T follicular helper cell (primary cell): ENCODE measurements at places on chromosomes 11 and 22.
A peak's percentile ranks its signal among the peaks of the same experiment; 100 is the strongest.

DNA sequence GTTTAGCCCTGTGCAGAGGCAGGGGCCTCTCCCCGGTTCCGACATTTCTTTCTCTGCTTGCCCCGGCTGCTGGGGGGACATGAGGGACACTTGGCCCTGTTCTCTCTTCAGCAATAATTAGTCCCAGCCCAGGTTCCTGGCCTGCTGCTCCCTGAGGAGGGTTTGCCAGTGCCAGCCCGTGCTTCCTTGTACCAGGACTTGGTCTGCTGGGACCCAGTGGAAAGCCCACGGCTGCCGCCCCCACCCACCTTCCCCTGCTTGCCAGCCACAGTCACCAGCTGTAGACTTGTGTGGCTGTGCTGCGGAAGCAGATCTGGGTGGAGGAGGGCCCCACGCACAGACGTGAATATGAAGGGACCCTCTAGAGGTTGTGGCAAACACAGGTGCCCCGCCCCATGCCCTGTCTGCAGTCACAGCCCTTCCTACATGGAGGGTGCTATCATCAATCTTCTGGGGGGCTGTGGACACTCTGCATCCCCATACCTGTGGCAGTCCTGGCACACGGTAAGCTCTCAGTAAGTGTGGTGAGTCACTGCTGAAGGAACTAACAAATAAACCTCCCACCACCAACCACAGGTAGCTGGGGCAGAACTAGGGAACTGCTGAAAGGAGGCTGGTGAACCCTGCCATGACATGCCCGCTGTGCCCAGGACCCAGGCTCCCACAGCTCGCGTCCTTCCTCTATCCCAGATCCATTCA lies 949 bp downstream of the TP53AIP1 start:
- DNase-seq = no peak

DNA sequence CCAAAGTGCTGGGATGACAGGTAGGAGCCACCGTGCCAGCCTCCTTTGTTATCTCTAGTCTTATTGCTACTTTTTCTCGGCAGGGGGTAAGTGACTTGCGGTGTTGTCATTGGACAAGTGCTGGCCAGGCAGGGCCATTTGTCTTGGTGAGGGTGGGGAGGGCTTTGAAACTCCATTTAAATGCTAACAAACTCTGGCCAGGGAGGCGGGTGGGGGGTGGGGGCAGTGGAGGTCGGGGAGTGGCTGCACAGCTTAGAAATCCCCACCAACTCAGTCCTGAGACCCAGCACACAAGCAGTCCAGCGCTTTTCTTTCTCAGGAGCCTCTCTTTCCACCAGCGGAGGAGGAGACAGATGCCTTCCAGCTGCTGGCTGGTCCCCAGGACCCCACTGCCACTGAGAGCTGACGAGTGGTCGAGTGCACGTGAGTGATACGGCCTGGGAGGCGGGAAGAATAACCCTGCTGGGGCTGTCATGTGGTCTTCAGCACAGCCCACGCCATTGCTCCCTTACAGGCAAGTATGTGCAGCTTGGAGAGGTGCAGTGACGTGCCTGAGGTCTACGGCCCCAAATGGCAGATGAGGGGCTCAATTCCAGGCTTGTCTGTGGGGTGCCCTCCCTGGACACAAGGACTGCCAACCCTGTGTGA lies 24.2 kb upstream of the OSBPL5 start:
- DNase-seq = no peak

- DNase-seq = no peak
Measured at GRCh38 chr11:117202386-117203068, 3.4 kb downstream of the TAGLN start.

DNA sequence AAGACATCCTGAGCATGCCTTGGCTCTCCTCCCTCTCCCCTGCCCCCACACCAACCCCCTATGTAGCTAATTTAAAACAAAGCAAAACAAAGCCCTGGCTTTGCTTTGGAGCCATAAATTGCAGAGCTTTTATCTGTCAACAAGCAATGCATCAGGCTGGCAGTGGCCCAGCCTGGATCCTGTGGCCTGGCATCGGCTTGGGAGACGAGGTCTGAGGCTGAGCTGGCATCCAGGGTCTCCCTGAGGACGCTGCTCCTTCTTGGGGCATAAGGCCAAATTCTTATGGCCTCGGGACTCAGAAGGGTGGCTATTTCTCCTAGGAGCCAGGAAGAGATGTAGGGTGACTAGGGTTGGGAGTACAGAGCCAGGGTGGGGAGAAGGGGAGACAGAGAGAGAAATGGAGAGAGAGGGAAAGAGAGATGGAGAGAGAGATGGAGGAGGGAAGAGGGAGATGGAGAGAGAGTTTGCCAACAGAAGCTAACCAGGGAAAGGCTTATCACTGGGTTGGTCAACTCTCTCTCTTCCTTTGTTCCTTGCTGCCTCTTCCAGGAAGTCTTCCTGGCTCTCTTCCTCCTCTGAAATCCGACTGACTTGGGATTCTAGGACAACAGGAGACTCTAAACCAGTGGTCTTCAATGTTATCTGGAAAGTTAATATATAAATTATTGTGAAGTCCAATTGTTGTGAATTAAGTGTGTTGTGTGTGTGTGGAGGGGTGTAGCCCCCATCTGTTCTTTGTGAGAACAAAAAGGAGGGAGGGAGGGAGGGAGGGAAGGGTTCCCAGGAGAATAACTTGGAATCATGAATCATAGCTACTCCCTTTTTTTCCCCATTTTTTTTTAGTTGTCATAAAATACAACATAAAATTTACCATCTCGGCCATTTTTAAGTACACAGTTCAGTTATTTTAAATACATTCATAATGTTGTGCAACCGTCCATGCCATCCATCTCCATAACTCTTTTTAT lies 29.1 kb downstream of the TSPAN18 start:
- DNase-seq = no peak

DNA sequence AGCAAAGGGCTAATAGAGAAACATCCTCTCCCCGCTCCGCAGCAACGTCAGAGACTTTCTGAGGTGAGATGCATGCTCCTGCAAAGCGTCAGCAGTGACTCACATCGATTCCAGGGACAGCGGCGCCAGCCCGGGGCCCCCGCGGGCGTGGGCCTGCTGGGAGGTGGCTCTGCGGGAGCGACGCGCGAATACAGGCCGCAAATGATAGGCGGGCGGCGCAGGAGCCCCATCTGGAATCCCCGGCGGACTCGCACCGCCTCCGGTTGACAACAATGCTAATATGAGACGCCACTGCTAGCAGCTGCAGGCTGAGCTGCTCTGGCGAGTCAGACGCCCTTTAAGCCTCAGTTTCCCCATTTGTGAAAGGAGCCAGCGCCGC lies 557 bp downstream of the RANGAP1 start:
- peak; percentile 86 for DNase-seq

GRCh38 chr11:71304491-71304890 lies 52.1 kb upstream of the SHANK2 start:
- no peak for DNase-seq

- DNase-seq = no peak
Measured at GRCh38 chr22:30332994-30333706, 6.4 kb upstream of the TBC1D10A start.

DNA sequence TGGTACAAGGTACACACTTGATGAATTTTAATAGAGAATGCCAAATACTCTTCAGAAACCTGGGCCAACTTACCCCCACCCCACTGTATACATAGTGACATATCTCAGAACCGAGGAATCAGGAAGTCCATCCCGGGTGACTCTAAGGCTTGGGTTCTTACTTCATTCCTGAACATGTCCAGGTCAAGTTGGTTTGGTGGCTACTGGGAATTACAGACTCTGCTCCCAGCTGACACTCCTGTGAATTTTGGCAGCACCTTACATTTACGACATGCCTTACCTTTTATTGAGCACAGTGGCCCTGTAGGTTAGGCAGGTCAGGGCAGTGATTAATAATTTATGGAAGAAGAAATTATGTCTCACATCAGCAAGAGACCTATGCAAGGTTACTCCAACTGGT lies 70.1 kb upstream of the LDLRAD3 start:
- no peak for DNase-seq

DNA sequence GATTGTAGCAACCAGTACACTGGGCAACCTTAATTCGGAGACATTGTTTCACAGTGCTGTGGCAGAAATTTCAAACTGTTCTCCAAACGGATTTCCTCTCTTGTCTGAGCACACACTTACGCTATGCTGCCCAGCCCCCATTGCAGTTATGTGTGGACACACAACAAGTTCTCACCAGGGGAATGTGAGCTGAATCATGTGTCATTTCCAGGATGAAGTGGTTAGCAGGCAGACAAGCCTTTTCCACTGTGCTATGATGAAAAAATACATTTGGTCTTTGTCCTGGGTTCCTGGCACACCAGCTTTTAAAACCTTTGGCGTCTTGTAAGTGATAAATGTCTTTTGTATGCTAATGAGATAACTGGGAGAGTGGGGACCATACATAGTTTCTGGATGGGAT lies 46.9 kb upstream of the SYT9 start:
- DNase-seq = no peak

GRCh38 chr11:15885854-15886253 lies 470.5 kb downstream of the SOX6 start:
- no peak for DNase-seq

DNA sequence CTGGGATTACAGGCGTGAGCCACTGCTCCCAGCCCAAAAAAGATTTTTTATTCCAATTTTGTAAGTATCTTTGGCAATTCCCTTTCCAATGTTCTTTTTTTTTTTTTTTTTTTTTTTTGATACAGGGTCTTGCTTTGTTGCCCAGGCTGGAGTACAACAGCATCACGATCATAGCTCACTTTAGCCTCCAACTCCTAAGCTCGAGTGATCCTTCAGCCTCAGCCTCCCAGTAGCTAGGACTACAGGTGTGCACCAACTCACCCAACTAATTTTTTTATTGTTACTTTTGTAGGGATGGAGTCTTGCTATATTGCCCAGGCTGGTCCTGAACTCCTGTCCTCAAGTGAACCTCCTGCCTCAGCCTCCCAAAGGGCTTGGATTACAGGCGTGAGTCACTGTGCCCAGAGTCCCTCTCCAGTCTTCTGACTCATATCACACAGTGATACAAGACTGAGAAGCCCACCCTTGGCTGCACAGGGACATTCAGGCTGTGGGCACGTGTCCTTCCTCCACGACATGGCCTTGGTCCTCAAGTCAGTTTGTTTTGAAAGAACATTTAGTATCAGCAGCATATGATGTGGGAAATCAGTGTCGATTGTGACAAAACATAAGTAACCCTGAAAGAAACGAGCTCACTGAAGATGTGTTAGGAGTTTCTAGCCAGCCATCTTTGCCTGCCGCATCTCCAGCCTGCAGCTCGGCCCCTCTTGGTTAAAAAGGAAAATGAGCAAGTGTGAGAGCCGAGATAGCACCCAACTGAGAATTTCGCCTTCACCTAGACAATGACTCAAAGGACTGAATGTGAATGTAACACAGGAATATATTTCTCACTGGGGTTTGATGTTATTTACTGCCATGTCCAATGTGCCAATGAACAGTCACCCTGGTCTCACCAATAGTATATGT lies 175.5 kb downstream of the MN1 start:
- DNase-seq = no peak

DNA sequence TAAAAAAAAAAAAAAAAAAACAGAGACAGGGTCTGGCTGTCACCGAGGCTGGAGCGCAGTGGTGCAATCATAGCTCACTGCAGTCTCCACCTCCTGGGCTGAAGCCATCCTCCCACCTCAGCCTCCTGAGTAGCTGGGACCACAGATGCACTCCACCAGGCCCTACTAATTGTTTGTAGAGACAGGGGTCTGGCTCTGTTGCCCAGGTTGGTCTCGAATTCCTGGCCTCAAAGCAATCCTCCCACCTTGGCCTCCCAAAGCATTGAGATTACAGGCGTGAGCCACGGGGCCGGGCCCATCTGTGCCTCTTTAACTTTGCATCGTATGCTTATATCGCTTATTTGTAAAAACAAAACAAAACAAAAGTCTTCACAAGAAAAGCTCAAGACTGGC lies 3.1 kb downstream of the CPT1A start:
- DNase-seq = no peak

DNA sequence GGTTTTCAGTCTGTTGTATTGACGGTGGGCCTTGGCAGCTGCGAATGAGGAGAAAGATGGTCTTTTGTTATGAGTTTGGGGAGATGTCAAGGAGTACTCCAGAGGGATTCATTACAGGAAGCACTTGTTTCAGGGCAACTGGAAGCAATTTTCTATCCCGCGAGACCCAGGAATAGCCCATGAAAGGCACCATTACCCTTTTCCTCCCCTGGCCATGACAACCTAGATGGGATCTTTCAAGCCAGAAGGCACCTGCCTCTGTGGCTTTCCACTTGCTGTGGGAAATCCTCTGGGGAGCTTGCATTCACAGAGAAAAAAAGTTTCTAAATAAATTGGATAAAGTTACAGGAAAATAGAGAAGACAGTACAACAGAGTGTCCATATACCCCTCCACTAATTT lies 2.7 kb downstream of the ZNF215 start:
- DNase-seq = no peak

DNA sequence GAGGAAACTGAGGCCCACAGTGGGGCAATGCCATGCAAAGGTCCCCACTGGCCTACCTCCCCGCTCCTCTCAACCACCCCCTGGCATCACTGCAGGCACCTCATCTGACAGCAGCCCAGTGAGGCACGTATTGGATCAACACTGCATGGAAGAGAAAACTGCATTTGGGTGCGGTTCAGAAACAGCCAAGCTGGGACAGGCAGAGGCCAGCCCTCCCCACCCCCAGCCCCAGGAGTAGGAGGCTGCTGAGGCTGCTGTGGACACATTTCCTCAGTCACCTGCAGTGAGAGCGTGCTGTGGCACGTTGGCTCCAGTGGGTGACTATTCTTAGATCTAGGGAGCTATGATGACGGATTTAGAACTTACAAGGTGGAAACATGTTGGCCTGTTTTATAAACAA lies 63.7 kb downstream of the KCNC1 start:
- no peak for DNase-seq

DNA sequence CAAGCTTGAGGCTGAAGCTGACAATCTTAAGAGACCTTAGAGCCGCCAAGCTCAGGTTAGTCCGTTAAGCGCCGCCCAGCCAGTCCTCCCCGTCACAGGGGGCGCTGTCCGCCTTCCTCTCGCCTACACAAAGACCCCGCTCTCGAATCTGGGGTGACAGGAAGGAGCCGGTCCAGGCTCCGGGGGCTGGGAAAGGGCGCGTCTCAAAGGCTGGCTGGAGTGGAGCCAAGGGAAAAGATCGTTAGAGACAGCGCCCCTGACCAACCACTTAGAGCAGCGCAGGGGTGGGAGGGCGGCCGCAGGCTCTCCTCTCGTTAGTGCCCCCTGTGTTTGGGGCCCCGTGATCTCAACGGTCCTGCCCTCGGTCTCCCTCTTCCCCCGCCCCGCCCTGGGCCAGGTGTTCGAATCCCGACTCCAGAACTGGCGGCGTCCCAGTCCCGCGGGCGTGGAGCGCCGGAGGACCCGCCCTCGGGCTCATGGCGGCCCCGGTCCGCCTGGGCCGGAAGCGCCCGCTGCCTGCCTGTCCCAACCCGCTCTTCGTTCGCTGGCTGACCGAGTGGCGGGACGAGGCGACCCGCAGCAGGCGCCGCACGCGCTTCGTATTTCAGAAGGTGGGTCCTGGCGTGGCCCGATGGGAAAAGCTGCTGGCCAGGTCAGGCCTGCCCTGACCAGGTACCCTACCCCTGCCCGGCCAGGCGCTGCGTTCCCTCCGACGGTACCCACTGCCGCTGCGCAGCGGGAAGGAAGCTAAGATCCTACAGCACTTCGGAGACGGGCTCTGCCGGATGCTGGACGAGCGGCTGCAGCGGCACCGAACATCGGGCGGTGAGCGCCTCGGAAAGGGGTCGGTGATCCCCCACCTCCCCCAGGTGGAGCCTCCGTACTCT lies at the start of gene MUS81:
Gene MUS81 (plus strand): TSS at position 156 of the 887 bp plus-strand sequence. CDS start 321 bp downstream, at position 477.
- peak; percentile 92 for DNase-seq
